ENCODE measurements at places on chromosomes 13 and 19. TPM values are rescaled to one million over a fixed set of nuclear protein-coding genes. Genes with fewer than 3 reads are reported as not detected.

Gene PSG1
- not detected for total RNA-seq

Gene LILRB5
- not detected for total RNA-seq

Gene IZUMO2
- total RNA-seq = not detected

DNA sequence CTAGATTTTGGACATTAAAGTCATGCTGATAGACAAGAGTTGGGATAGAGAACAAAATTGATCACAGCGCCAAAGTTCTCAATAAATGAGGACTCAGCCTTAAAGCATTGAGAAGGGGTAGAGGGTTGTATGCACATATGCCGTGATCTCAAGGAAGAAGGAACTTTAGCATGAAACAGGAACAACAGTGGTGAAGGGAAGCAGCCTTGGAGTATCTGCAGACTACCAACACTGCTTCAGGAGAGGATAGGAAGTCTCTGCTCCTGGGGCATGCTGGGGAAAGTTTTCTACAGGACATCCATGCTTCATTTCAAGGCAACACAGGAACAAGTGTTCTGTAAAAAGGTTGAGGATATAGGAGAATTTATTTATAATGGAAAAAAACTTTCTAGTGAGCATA lies 111.9 kb upstream of the MLNR start:
- DNase-seq = no peak

GRCh38 chr19:2822846-2823245 lies 3.2 kb downstream of the ZNF554 start:
- DNase-seq = no peak

- DNase-seq = no peak
Measured at GRCh38 chr13:41782086-41782485, 178.8 kb downstream of the VWA8 start.

DNA sequence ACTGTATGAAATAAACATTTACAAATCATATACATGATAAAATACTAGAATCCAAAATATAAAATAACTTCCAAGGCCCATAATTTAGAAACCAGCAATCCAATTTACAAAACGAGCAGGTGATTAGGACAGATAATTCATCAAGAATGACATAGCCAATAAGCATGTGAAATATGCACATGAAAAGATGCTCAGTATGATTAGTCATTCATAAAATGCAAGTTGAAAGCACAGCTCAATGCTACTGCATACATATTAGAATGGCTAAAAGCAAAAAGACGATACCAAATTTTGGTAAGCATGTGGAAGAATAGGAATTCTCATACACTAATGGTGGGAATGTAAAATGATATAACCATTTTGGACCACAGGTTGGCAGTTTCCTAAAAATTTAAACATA lies 837.2 kb upstream of the MIR17HG start:
- no peak for DNase-seq

DNA sequence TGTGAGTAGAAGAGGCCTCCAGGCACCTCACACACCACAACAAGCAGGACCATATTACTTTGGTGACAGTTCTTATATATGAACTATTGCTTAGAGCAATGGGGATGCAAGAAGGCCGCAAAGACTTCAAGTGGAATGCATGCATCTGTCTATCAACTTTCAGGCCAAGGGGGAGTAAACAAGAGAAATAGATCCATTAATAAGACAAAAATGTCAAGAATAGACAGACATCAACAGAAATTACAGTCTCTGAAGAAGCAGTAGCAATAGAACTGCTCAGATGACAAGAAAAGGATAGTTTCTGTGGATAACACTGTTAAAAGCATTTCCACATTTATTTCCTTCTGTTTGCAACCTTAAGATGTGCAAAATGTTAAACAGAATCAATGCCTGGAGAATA lies 1057.7 kb downstream of the UQCRFS1 start:
- no peak for DNase-seq

- no peak for DNase-seq
Measured at GRCh38 chr13:26836626-26837025, 76.0 kb upstream of the GPR12 start.

DNA sequence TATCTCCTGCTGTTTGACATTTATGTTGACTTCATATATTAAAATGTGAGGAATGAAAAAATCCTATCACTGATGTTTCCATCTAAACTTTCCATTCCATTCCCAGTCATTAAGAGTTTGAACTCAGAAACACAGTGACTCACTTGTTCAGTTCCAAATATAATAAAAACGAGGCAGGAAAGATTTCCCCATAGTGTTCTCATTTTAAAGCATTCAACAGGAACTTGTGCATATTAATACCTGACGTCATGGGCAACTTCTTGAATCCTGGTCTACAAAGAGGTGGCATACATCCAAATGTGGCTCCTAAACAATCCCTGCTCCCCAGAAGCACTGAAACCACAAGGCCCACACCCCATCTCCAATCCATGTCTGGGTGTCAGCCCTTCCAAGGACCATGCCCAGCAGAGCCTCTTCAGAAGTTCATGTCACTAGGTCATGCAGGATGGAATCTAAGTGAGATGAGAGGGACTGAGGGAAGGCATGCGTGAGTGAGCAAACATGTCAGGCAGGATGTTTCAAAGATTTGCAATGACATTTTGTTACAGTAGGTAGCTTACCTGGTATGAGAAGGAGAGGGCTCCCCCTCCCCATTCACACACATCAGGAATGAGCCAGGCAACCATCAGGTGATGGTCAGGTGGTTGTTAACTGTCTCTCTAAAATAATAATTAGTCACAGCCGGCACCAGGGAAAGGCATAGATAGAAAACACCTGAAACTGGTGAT lies 9.4 kb upstream of the ERVV-2 start:
- DNase-seq = no peak

GRCh38 chr13:80164462-80164861 lies 176.5 kb downstream of the SPRY2 start:
- DNase-seq = no peak

- DNase-seq = peak; percentile 35
Measured at GRCh38 chr19:47765523-47766358, 12.8 kb upstream of the SELENOW start.

DNA sequence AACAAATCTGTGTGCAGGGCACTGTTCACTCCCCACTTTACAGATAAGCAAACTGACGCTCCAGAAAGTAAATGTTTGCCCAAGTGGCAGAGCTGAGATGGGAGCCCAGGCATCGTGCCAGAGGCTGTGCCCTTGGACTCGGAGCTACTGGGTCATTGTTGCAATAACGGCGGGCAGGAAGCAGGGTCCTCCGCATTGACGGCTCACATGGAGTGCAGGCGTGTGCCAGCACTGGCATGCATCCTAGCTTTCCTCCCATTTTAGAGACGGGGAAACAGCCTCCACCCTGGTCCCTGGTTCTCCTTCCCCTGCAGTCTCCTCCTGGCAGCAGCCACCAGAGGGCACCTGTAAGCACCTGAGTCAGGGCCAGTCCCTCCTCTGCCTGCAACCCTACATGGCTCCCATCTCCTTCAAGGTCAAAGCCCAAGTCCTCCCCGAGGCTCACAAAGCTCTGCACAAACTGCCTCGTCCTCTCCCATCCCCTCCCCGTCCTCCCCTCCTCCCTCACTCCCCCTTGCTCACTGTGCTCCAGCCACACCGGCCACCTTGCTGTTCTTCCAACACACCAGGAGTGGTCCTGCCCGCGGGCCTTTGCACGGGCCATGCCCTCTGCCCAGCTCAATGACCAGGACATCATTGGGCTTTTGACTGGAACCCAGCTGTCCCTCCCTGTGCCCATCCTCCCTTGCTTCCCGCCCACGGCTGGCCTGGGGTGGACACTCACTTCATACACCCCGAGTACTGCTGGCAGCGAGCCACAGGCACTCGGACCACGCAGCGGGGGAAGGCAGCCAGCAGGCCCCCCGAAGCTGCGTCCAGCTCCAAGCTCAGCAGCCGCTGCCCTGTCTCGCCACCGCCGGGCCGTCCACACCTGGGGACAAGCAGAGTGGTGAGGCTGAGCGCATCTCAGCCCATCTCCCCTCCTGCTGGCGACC lies 7.7 kb upstream of the LRG1 start:
- DNase-seq = no peak
